CD8-positive, alpha-beta memory T cell (primary cell): ENCODE measurements at places on chromosomes 1 and 21.
A peak's percentile ranks its signal among the peaks of the same experiment; 100 is the strongest.

- no peak for DNase-seq
Observed at GRCh38 chr1:91706140-91706957, 179.6 kb downstream of the TGFBR3 start.

GRCh38 chr1:17875882-17876280, 120.7 kb downstream of the ACTL8 start:
- no peak for DNase-seq

DNA sequence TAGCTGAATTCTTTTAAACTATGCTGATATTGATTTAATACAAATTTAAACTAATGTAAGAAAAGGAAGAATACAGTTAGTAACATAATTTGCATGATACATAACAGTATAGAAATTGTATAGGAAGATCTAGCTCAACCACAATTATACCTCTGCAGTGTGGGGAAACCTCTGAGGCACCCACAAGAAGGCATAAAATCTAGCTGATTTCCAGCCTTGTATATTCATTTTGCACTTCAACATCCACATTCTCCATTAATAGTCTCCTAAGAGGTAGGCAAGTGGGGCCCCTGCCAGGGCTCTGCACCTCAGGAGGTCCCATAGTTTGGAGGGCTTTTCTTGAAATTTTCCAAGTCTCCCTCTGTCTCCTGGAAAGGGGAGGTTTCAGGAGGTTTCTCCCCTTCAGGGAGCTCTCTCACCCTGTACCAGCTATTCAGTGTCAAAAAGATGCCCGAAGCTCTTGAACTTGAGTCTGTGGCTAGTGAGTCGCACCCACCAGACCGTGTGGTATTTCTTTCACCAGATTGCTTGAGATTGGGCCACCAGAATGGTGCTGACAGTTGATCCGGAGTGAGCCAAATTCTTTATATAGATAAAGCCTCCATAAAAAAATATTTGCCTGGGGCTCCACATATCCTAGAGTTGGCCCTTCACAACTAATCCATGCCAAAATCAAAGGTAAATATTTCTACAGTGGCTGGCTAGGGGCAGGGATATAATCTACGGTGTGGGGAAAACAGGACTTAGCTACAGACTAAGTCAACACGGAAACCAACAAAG, 108.2 kb downstream of the TIAM1 start:
- DNase-seq = no peak

- no peak for DNase-seq
Observed at GRCh38 chr1:53508991-53509666, 49.9 kb downstream of the DMRTB1 start.

- no peak for DNase-seq
Observed at GRCh38 chr1:35717911-35718476, 690 bp downstream of the C1orf216 start.

GRCh38 chr21:41183575-41183974, 15.6 kb downstream of the BACE2 start:
- no peak for DNase-seq

DNA sequence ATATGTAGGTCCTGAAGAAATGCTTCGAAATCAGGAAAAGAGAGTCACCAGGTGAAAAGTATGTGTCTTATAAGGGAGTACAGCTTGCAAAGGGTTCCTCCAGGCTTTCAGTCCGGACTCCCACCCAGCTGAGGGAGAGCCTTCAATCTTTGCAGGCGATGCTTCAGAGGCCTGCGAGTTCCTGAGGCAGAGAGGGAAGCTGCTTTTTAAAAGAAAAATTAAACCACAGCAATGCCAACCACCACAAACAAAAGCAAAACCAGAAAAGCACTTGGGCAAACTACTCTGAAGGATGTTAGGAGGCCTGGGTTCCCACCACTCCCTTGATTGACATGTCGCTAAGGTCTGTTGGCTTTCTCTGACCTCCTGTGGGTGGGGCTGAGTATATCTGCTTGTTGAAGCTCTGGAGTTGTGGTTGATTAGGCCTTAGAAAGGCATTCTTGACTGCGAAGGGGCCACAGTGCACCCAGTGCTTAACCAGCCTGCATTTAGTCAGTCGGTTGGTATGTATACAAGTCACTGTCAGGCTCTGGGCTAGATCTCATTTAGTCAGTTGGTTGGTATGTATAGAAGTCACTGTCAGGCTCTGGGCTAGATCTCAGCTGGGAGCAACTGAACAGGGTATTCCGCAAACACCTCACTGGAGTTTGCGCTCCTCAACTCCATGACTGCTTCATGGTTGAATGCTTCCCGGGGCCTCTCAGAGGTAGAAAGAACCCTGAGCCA, 1.2 kb downstream of the NIPAL3 start:
- DNase-seq = peak; percentile 66

GRCh38 chr21:34912022-34912945, 136.8 kb downstream of the RUNX1 start:
- DNase-seq = no peak

DNA sequence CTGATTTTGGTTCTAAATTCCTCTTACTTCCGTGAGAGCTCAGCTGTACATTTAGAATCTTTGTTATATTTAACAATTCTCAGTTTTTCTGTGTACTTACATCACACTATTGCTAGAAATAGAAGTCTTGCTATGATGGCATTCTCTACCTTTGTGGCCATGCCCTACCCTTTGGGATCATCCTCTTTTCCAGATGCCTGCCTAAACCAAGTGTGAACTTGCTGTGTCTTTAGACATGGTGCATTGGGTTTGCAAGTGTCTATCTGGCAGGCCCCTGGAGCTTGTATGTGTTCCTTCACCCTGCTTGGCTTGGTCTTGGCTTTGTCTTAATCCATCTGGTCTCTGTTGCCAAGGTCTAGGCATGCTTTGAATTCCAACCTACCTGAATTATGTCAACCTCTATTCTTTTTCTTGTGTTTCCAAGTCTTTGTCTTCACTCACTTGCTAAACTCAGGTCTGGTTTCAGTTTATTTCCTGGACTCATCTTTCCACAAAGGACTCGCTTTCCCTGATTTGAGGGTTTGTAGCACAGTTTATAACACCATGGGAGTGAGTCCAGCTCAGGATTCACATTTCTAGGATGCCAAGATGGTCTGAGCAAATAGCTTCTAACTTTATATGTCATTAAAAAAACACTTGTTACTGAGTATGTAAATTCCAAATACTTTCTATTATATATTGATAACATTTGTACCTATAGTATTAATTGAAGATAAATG, 20.6 kb upstream of the APOBEC4 start:
- no peak for DNase-seq

GRCh38 chr1:234713859-234714258, 103.9 kb upstream of the IRF2BP2 start:
- no peak for DNase-seq
